ENCODE measurements at places on chromosomes 12 and 14. TPM values are rescaled to one million over a fixed set of nuclear protein-coding genes. Genes with fewer than 3 reads are reported as not detected.

Gene SRGAP1
- total RNA-seq, result 2.6 TPM

Gene ARHGEF25
- total RNA-seq, result 23.8 TPM

Gene TSPAN19
- total RNA-seq, result under 0.01 TPM

Gene RERGL
- 0.30 TPM for total RNA-seq

Gene EDDM3A
- total RNA-seq, result not detected

Data from smooth muscle cell of the coronary artery (primary cell).